ENCODE measurements at places on chromosomes 16 and 17.

DNA sequence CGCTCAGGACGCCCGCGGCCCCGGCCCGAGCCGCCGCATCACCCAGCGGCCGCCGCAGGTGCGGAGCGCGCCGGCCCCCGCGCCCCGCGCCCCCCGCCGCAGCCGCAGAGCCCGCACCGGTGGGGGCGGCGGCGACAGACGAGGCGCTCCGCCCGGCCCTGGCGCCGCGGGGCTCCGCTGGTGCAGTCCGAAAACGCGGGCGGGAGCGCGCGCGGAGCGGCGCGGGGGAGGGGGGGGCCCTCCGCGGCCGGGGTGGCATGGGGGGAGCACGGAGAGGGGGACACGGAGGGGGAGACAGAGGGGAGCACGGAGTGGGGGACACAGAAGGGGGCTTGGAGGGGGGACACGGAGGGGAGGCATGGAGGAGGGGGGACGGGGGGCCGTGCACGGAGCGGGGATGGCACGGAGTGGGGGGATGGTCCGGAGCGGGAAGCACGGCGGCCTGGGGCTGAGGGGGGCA lies at the start of gene AATK:
AATK (minus strand) TSS at position 189 of the 460 bp plus-strand sequence. CDS start 229 bp downstream, outside the sequence.
- DNase-seq: peak; percentile 33

DNA sequence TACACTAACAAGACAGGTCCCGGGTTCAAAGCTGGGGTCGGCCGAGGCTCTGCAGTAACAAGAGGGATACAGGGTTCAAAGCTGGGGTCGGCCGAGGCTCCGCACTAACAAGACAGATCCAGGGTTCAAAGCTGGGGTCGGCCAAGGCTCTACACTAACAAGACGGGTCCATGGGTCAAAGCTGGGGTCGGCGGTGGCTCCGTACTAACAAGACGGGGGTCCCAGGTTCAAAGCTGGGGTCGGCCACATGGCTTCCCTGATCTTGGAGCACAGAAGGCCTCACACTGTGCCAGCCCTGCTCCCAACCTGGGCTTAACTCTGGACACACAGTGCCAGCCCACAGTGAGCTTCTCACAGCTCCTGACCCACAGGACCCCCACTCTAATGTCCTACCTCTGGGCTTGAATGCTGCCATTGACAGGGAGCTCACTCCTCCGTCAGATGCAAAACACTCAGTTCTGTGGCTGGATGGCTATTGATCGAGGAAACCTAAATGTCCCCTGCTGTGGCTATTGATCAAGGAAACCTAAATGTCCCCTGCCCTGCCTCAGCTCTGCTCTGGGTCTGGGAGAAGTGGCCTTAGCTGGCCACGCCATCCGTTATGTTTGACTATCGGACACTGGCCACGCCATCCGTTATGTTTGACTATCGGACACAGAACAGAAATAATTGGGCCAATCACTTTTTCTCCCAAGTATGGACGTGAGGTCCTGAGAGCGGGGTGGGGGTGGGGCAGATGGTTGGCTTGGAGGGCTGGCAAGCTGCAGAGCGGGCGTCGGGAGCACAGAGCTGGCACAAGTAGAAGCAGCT lies 54.6 kb upstream of the DOC2B start:
- DNase-seq: no peak

DNA sequence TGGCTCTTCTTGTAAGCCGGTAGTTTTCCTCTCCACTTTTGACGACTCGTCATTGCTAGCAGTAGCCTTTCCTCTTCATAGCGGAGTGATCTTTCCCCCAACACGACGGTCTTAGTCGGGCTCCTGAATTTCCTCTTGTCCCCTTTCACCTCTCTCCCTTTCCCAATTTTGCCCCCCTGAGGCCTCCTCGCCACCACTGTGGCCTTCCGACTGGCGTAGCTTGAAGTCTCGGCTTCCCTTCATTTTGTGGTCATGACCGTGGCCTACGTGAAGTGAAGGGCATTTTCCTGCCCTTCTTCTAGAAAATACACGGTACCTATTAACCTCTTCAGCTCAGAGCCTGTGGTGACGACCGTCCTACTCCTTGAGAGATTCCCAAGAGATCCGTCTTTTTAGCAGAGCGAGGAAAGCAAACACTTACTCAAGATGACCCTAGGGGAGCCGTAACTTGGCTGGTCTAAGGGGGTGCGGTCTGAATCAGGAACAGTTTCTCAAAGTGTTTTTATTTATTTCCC lies 787 bp downstream of the PRKAR1A start:
- DNase-seq: no peak

DNA sequence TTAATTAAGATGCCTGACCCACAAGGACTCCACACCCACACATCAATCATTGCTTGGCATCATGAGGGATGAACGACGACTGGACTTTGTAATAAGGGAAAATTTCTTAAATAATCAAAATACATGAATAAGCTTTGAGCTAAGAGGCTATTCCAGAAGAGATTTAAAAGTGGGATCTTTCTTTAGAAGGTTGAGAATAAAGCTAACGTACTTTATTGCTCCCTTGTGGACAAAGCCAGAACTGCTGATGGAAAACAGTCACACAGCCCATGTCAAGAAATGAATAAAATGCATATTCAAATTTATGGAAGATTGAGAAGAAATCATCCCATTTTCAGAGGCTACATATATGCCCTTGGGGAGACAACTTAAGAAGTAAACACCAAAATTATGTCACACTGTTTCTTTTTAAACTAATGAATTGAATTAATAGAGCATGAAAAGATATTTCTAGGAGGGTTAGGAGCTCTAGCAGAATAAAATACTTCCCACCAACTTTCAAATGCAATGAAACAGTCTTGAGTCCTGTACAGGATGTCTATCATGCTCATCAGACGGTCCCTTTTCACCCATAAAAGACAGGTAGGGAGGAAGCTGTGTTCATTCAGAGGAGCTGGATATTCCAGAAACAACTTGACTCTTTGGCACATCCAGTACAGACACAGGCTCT lies 60.2 kb upstream of the PHOSPHO1 start:
- peak; percentile 49 for DNase-seq

- DNase-seq: no peak
Measured at GRCh38 chr16:84026606-84027005, 16.0 kb downstream of the SLC38A8 start.

DNA sequence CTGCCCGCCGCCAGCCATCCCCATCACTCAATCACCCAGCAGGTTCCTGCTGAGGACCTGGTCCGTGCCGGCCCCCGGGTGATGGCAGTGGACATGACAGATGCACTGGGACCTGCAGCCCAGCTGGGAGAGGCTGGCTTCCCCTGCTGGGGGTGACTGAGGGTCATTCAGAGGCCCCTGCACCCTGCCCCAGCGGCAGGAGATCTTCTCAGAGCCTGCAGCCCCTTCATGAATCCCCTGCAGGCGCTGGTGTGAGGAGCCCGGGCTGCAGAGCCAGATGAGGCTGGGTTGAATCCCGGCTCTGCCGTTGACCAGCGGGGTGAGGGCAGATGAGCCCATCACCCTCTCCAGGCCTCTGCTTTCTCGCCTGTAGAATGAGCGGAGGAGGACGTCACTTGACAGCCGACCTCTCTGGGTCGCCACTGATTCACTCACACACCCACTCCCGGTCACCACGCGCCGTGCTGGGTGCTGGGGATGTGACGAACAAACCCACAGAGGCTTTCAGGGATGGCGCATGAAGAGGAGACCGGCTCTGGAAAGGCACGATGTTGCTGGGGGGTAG lies 95.2 kb upstream of the CIBAR2 start:
- peak; percentile 68 for DNase-seq

DNA sequence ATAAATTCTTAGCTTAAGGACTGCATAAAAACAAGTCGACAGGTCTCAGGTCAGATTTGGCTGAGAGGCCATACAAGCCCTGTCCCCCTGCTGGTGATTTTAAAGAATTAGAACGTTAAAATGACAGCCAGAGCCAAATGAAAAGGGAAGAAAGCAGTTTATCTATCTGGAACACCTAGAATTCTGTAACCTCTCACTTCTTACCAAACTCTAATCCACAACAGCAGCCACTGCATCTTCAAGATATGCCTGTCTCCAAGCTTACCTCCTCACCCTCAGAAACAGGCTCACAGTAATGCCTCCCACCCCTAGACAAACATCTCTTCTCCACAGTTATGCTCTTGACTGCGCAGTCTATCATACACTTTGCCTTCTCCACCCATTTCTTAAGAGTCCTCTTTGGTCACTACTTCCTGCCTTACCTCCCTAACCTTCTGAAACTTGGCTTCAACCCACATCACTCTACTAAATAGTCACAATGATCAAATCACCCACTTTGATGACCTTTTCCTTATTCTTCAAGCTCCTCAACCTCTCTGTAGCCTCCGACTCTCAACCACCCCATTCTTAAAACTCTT lies 14.2 kb downstream of the ANKFY1 start:
- DNase-seq: no peak

DNA sequence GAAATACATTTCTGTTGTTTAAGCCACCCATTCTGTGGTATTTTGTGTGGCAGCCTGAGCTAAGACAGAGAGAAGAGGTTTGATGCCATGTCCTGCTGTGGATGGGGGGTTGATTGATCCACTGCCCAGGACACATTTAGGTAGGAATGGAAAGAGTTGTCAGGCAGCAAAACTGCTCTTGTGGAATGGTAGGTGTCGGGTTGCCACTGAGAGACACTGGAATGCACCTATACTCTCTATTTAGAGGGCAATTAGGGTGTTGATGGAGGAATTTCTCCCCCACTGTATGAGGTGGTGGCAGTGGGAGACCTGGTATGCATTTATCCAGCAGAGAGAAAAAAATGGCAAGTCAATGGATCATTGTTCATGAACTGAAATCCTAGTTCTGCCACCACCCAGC lies 30.9 kb downstream of the CBLN1 start:
- no peak for DNase-seq

- no peak for DNase-seq
Measured at GRCh38 chr17:39536468-39536867, 71.3 kb downstream of the NEUROD2 start.

DNA sequence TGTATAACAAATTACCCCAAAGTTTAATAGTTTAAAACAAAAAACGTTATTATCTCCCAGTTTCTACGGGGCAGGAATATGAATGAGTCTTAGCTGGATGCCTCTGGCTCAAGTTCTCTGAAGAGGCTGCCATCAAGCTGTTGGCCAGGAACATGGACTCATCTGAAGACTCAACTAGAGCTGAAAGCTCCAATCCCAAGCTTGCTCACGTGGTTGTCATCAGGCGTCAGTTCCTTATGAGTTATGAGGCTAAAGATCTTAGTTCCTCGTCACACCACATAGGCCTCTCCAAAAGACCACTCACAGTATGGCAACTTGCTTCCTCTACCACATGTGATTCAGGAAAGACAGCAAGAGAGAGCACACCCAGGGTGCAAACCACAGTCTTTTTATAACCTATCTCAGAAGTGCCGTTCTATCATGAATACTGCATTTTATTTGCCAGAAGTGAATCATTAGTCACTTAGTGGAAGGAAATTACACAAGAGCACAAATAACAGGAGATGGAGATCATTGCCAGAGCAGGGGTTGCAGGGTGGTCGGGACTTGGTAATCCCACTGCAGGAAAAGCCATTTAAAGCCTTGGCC lies 48.7 kb upstream of the NLK start:
- no peak for DNase-seq

GRCh38 chr17:12637015-12637414 lies 28.7 kb upstream of the MYOCD start:
- DNase-seq: no peak

DNA sequence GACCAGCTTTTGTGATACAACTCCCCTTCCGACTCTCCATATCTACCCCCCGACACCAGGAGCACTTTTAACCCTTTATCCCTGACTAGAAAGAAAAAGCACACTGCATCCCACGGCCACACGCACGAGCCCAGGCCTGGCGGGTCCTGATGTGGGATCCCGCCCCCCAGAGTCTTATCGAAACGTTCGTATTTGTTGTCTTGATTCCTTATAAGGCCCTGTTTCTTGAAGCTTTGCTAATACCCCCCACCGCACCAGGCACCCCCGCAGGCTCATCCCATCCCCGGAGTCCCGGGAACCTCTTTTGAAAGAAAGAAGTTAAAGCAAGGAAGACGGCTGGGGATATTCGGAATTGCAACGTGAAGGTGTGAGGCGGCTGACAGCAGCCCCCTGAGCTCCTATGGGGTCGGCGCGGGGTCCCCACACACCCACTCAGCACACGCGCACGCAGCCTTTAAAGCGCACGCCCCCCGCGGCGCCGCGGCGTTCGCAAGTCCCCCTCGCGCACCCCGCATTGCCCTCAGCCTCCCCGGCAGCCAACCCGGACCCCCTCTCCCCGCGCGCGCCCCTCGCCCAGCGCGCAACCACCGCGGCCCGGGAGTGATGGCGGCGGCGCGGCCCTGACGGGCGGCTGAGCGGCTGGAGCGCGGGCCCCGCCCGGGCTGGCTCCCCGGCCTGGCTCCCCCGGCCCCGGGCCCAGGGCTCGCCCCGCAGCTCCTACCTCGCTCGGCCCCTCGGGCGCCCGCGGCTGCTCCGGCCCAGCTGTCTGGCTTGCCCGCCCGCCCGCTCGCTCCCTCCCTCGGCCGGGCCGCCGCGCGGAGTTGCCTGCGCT lies 448 bp downstream of the STAT5B start:
- DNase-seq: no peak

DNA sequence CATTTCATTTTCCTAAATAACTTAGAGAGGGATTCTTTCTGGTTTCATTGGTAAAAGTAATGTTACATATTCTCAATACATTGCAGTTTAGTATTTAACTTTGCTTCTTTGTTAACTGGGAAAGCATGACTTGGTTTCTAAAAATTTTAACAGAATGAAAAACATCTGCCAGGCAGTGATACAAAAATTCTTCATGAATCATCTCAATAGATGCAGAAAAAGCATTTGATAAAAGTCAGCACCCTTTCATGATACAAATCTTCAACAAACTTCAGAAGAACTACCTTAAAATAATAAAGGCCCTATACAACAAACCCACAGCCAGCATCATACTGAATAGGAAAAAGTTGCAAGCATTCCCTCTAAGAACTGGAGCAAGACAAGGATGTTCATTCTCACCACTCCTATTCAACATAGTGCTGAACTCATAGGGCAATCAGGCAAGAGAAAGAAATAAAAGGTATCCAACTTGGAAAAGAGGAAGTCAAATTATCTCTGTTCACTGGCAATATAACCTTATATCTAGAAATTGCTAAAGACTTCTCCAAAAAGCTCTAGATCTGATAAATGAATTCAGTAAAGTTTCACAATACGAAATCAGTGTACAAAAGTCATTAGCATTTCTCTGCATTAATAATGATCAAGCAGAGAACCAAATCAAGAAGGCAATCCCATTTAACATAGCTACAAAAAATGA lies 50.4 kb downstream of the SLFN5 start:
- no peak for DNase-seq

DNA sequence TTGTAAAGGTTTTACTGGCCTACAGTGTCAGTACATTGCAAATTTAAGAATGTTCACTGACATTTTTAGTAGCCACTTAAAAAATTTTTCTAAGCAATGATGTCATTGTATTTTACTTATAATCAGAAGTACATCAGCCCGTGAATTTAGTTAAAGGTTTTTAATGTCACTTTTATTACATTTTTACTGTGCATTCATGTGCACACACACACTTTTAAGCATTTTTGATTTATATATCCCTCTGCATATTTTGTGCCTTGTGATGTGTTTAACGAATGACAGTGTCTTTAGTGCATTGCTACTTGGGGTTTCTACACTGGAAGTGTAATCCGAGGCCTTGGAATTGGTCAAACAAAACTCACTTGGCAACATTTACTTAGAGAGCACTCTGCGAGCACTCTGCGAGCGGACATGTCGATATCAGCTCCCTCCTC lies 190.4 kb downstream of the WWOX start:
- no peak for DNase-seq
